ENCODE measurements at places on chromosomes 3 and 15.

- no peak for DNase-seq
Observed at GRCh38 chr3:24566927-24567326, 72.3 kb upstream of the THRB start.

GRCh38 chr3:52323526-52324295, 7.6 kb downstream of the DNAH1 start:
- DNase-seq: no peak

GRCh38 chr15:68028888-68029207, 25.3 kb upstream of the PIAS1 start:
- DNase-seq: no peak

- no peak for DNase-seq
Observed at GRCh38 chr3:50374363-50375257, 15.3 kb upstream of the TMEM115 start.

DNA sequence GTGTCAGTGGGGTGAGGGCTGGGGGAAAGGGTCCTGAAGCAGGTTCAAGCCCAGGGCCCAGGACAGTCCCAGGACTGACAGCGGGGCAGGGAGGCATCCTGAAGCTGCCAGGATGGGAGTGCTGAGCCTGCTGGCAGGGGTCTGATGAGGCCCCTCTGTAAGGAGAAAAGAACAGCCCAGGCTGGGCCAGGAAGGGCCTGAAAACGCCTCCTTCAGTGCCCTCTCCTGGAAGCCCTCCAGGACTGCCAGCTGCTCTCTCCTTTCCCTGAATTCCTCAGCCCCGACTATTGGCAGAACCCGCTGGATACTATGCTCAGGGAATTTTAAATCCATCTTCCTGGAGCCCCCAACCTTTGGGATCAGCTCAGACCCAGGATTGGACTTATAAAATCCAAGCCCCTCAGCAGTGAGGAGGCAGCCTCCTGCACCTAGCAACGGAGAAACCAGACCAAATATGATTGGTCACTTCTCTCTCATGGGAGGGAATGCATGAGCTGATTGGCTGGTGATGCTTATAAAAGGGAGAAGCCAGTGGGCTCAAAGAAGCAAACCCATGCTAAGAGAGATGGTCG, 203.5 kb upstream of the LINGO1 start:
- DNase-seq: no peak
